ENCODE measurements at places on chromosomes 2 and 18. TPM values are rescaled to one million over a fixed set of nuclear protein-coding genes. Genes with fewer than 3 reads are reported as not detected.

GRCh38 chr18:79787865-79788733 is 9.6 kb upstream of the KCNG2 start:
- DNase-seq, result no peak

GRCh38 chr2:152086231-152086630 is 12.6 kb downstream of the CACNB4 start:
- DNase-seq, result no peak

DNA sequence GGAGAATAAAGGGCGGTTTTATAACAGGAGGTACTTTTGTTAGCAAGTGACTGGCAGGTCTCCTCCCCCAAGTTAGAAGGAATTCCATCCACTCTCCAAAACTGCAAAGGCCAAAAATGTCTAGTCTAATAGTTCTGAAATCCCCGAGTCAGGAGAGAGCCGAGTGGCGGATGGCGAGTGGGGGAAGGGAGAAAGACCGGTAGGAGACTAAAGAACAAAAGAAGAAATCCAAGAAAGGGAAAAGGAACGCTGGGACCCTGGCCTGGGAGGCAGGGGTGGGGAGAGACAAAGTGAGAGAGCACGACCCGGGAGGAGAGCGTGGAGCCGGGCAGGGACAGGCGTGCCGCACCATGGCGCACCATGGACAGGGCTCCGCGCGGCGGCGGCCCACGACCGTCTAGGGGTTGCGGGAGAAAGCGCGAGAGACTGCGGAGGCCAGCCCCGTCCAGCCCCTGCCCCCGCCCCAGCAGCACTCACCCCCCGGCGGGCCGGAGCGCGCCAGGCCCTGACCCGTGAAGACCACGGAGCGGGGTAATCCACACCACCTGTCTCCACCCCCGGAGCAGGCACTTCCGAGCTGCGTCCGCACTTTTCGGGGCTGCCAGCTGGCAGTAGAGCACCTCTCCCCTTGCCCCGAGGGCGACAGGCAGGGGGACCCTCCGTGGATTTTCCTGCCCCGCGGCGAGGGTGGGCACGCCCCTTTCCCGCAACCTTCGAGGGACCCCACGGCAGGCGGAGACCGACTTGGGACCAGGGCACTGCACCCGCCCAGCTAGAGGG is 1.6 kb downstream of the CDH2 start:
- DNase-seq, result peak; percentile 55

- no peak for DNase-seq
These were observed 40.9 kb downstream of the SP3 start for GRCh38 chr2:173924285-173924684.

DNA sequence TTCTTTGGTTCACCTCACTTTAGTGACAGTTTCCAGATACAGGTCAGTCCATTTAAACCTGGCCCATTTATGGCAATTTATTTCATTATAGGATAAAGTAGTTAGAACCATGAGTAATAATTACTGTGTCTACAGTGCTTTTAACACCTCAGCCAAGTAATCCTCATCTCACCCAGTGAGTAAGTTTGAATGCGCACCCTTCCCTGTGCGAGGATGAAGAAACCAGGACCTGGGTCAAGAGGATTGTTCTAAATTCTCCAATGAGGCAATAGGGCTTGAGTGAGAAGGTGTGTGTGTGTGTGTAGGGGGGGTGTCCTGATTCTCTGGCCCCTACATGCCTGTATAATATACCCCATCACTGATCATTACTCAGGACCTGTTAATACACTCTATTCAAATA is 854 bp upstream of the MYO1B start:
- no peak for DNase-seq

- no peak for DNase-seq
These were observed 680.2 kb downstream of the NYAP2 start for GRCh38 chr2:226079671-226080181.

DNA sequence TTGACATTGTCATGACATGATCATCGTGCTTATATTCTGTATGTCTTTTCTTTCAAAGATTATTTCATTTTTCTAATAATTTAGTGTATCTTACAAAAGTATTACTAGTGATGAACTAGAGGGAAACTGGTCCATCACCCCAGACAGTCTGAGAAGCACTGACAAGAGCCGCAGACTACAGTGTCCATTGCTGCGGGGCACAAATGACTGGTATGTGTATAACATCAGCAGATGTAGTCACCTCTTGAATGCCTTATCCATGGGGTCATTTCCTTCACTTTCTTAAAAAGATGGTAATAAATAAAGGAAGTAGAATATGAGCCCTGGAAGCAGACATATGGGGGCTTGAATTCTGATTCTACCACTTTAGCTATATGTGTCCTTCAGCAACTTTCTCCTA is 29.6 kb downstream of the NEMP2 start:
- no peak for DNase-seq

DNA sequence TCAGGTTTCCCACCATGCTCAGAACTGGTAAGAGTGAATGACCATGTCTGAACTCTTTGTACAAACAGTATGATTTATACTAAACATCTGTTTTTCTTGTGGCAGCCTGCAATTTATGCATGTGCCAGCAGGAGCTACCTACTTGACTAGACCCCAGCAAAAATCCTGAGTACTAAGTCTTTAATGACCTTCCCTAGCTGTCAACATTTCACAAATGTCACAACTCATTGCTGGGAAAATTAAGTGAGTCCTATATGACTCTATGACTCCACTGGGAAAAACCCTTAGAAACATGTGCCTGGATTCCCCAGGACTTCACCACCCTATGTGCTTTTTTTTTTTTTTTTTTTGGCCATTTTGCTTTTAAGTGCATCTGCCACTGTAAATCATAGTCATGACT is 1225.8 kb downstream of the SUCLG1 start:
- no peak for DNase-seq

DNA sequence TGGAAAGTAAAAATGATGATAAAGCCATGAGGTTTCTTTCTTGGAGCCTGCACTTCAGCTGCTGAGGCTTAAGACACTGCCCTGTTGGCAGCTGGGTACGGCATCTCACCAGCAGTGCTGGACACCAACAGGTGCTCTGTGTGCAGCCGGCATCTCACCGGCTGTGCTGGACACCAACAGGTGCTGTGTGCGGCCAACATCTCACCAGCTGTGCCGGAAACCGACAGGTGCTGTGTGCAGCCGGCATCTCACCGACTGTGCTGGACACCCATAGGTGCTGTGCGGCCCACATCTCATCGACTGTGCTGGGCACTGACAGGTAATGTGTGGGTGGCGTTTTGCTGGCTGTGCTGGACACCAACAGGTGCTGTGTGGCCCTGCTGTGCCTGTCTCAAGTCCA is 190.8 kb downstream of the TMEM18 start:
- DNase-seq, result no peak

DNA sequence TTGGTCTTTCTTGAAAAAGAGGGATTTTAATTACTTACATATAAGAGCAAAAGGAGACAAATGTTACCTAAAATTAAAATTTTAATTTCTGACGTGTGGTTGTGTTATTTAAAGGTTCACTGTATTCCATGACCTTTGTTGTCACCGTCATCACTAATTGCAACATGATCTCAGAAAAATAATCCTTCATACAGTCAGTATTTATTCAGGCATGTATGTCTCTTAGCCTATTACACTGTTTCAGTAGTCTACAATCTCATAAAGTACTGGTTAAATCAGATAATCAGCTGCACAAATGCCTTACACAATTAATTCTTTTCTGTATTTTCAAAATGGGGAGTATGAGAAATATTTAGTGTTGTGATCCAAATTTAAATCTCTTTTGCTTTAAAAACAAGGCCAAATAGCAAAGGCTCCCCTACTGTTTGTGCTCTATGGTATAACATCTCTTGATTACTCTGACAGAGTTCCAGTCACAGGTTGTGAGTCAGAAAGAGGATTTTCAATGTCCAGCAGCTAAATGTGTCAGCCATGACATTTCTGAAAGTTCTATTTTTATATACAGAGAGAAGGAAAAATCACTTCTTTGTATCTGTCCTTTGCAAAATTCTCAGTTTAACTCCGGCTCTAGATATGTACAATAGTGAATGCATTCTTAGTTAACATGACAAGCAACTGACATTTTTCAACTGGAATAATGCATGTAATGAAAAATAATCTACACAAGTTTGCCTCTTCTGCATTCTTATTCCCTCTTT is 184.0 kb downstream of the FIGN start:
- DNase-seq, result no peak

DNA sequence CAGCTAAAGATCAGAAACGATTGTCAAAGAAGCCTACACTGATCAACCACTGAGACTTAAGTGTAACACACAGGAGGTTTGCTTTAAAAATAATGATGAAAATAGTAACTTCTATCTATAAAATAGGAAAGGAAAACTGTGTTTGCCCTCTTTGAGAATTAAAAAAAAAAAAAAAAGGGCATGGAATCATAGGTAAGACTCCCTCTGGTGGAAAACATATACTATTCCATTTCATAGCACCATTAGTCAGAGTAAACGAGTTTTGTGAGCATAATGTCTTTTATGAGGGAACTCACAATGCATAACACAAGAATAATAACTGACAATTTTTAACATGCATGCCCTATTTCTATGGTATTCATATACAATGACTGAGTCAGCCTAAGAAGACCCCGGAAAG is 36.3 kb downstream of the SLC35F5 start:
- DNase-seq, result peak; percentile 28

DNA sequence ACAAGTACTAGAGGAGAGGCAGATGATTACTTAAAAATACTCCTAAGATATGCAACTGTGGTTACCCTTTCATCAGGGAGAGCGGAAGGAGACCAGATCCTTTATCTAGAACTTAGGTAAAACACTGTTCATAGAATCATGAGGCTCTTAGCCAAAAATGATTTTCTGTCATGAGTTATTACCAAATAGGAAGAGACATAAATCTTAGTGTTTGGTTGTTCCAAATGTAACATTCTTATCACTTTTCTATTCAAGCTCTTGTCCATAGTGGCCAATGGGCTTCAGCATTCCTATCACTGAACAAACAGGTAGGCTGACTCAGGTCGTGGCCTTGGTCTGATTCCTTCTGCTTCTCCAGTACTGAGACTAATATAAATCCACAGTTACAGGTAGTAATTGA is 38.5 kb downstream of the RPRD1A start:
- DNase-seq, result no peak

- DNase-seq, result no peak
These were observed 10.0 kb downstream of the RHOB start for GRCh38 chr2:20456636-20457426.

- DNase-seq, result no peak
These were observed 190.3 kb downstream of the NEDD4L start for GRCh38 chr18:58234359-58234741.

DNA sequence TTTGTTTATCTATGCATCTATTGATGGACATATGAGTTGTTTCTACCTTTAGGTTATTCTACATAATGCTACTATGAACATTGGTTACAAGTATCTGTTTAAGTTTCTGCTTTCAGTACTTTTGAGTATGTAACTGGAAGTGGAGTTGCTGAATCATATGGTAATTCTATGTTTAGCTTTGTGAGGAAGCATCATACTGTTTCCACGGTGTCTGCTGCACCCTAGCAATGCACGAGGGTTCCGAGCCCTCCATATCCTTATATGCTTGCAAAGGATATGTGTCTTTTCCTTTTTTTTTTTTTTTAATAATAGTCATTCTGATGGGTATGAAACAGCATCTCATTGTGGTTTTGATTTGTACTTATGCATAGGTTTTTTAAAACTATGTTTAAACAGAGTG is 83.7 kb downstream of the FMNL2 start:
- no peak for DNase-seq

DNA sequence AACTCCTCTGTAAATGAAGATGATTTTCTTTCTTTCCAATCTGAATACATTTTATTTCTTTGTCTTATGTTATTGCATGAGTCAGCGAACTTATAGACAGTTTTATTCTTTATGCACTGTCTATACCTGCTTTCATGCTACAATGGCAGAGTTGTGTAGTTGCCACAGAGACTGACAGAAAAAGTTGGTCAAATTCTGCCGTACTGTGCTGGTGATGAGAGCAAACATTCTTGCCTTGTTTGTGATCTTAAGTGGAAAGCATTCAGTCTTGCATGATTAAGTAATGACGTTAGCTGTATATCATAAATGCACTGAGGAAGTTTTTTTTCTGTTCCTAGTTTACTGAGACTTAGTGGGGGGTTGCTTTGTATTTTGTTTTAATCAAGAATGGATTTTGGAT is 32.9 kb downstream of the ZC3H15 start:
- peak; percentile 74 for DNase-seq

COL6A3 gene
- 0.41 TPM for total RNA-seq

CCDC85A gene
- 0.70 TPM for total RNA-seq

MC5R gene
- total RNA-seq, result not detected

IL18R1 gene
- 0.41 TPM for total RNA-seq

ACVR1C gene
- total RNA-seq, result not detected

CYS1 gene
- 3.2 TPM for total RNA-seq

LINC00305 gene
- not detected for total RNA-seq

RUFY4 gene
- total RNA-seq, result not detected

ONECUT2 gene
- 0.44 TPM for total RNA-seq

GYPC gene
- total RNA-seq, result 47.2 TPM

MAP3K19 gene
- not detected for total RNA-seq

TMEM163 gene
- total RNA-seq, result not detected

SERPINB11 gene
- total RNA-seq, result not detected

Data from Caki2 (cell line).